ENCODE measurements at places on chromosomes 5 and 9.

DNA sequence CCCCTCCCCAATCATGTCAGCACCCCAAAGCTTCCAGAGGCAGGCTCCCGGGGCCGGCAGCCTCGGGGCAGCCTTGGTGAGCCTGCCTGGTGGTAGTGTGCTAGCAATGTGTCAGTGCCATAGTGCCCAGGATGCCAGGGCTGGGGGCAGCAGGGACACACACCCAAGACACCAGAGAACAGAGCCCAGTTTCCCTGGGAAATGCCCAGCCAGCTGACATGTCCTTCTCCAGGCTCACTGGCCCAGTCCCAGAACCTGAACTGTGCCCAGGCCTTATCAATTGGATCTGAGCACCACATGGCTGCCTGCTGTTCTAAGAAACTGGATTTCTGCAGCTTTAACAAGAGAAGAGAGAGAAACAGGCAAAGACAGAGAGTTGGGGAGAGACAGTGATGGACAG lies 74.9 kb upstream of the LRRTM2 start:
- DNase-seq: no peak

DNA sequence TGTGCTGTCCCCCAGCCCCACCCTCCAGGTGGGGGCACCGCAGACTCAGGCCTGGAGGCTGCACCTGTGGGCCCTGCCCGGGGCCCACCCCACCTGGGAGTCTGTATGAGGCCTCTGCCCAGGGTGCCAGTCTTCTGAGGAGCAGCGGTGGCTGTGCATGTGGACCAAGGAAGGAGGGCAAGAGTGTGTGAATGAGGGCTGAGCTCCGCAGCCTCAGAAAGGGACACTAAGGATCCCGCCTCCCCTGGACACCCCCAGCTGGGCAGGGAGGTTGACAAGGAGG lies 19.1 kb downstream of the FGD3 start:
- DNase-seq: no peak

DNA sequence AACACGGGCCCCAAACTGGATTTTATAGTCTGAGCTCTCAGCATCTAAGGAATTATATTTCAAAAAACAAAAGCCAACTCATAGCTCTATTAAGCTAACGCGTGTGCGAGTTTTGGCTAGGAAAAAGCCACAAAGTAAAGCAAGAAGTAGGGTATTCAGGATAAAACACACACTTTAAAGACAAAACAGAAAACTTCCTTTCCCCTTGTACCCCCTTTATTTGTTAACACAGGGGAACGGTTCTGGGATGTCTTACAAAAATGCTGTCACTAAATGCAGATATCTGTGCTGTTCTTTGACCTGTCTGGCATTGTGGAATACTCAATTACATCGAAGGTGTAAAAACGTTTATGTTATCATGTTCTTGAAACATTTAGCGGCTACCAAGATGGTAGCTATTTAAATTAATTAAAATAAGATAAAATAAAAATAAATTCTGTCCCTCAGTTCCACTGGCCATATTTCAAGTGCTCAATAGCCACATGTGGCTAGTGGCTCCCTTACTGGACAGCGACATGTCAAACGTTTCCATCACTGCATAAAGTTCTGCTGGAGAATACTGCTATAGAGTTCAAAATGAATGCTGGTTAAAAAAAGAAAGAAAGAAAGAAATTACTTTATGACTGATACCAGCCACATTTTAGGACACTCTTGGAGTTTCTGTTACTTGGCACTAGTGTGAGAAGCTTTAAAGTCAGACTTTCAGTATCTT lies 7.2 kb upstream of the MEF2C start:
- no peak for DNase-seq

GRCh38 chr9:123689701-123690428 lies 240.1 kb downstream of the DENND1A start:
- no peak for DNase-seq

DNA sequence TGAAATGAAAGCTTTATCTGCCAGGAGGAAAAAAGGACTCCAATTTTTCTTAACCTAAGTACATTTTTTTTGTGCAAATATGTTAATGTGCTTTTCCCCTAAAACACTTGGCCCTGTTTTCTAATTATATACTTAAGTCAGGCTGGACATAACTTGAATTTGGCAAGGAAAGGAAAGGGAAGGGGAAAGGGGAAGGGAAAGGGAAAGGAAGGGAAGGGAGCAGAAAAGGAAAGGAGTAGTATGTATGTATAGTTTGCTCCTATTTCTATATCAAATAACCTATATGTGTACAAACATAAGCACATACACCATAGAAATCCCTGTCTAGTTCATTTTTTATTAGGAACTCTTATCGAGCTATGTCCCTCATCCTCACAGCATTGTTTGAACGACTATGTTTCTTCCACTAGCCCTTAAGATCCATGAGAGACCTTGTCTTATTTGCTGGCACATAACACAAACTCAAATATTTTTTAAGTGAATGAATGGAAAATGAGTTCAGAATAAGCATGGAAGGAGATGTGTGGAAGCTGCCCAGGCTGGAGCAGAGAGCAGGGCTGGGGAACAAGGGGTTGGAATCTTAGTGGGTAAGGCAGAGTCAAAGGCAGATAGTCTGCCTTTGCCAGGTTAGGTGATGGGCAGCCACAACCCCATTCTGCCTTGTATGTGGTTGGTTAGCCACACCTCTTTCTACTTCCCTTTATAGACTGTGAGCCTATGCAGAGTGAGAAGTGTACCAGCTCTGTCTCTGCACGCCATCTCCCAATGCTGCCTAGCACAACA lies 70.0 kb downstream of the KLHL3 start:
- no peak for DNase-seq

DNA sequence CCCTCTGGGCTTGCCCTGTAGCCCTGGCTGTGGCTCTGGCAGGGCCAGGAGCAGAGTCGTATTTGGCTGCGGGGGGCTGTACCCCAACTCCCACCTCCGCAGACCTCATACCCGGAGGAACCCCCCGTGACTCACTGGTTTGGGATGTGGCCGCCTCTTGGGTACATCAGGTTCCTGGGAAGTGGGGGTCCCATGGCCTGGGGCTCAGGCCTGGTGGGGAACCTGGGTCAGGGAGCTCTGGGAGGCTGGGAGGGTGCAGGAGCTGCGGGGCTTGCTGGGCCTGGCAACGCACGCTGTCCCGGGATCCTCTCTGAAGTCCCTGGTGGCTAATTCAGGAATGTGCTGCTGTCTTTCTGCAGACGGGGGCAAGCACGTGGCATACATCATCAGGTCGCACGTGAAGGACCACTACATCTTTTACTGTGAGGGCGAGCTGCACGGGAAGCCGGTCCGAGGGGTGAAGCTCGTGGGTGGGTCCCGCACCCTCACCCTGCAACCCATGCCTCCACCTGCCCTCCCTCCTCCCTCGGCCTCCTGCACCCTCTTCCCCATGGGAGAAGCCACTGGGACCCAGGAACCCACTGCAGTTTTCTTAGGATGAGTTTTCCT lies 2.4 kb downstream of the LCN1 start:
- peak; percentile 21 for DNase-seq

DNA sequence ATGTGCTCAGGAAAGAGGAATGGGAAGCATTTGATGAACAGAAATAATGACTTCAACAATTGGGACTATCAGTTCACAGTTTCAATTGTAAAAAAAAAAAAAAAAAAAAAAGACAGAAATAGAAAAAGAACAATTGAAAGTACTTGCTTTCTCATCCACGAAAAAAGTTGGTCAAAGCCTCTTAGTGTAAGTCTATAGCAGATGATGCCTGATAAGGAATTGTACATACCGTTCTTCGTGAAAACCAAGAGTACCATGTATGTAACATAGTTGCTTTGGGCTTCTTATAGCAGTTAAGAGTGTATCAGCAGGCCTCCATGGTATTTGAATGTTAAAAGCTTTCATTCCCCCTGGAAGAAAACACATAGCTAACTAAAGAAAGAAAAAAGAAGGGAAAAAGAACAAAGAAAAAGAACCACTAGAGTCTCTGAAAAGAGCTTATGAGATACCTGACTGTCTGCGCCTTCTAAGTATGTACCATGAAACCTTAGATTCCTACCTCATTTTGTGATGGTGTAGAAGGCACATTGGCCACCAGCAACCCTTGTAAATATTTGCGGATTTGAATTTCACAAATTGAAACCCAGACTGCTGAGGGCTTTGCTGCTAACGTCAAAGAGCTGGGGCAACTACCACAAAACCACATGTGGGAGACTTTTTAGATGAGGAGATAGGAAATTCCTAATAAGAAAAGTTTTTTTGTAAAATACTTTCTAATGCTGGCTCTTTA lies 75.2 kb downstream of the TMC1 start:
- DNase-seq: no peak

GRCh38 chr5:10387690-10388089 lies 34.2 kb downstream of the MARCHF6 start:
- peak; percentile 59 for DNase-seq

- peak; percentile 61 for DNase-seq
Observed at GRCh38 chr5:115888027-115888426, 46.3 kb downstream of the AP3S1 start.

DNA sequence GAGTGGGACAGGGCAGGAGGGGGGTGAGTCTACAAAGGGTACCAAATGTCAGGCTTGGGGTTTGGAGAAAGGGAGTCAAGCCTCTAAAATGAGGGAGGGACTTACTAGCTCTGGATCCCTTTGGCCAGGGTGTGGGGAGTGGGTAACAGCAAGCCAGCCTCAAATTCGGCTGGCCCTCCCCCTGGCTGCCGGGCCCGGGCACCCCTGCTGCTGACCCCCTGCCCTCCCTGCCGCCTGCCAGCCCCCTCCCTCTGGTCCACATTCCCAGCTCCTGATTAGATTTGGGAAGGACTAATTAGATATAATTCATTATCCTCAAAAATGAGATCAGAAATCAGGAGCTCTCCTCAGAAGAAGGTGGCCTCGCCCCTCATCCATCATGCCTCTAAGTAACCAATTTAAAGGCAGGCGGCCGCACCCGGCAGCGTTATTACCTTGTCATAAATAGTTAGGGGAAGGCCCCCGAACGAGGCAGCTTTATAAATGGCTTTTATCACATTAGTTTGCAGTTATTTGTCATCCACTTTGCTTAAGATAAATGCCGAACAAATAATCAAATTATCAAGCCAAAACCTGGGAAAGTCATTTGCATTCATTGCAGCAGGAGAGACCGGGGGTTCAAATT lies 44.6 kb downstream of the LMX1B start:
- DNase-seq: no peak

DNA sequence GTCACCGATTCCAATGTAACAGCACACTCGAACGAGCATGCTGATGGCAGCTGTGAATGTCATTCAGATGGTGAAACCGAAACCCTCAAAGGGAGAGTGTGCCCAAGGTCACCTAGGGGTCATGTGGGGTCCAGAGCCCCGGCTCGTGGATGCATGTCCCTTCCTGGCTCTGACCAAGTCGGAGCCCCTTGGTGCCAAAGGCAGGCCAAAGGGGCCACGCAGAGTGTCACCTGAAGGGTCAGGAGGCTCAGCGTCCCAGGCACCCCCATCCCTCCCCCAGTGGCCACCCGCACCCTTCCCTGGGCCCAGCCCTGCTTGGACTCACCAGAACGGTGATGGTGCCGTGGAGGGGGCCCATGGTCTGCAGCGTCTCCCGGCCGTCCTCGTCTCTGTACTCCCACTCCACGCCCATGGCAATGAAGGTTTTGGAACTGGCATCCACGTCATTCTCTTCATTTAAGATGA lies 69.5 kb downstream of the ZNF354C start:
- no peak for DNase-seq

DNA sequence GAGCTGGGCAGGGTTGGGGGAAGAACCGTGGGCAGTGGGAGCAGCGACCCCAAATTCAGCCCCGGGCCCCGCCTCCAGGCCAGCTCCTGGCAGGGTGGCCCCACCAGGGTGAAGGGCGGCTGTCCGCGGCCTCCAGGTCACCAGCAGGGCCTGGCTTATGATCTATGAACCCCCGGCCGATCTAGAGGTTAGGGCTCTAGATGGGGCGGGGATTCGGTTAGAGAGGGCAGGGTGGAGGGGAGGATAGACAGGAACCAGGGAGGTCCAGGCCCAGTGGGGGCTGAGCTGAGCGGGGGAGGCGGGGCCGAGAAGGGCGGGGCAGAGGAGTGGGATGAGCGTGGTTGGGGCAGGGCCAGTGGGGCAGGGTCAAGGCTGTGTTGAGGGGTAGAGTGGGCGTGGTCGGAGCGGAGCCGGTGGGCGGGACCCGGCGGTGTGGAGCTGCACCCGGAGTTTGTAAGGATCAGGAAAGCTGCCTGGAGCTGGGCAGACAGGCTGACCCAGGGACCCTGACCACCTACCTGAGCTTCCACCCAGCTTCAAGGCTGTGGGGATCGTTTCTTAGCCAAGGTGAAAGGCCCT lies 29.3 kb upstream of the OBP2B start:
- DNase-seq: peak; percentile 54

DNA sequence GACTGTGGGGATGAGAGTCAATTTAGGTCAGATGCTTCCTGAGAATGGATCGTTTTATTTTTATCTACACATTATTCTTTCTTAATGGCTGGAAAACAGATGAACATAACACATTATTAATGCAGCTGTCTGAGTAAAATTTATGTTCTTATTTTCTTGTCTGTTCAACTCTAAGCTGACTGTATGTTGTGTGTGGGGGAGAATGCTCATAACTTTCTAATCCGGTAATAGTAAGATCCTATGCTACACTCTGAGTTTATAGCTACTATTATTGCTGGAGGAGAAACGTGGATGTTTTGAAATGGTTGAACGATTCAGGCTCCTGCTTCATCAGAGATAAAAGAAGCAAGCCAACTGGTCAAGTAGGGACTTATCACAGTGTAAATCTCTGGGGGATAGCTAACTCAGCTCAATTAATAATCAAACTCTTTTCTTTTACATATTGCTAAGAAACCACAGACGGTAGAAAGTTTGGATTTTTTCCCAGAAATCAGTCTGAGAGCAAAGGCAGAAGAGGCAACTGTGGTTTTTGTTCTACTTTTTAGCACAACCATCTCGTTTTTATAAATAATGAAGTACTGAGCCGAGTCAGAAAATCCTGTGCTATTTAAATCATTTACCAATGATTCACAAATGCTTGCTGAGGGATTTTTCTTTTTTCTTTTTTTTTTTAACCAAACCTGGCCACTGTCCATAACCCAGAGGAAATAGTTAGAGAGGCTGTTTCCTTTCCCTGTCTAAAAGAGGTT lies 265.0 kb upstream of the FAM174A start:
- no peak for DNase-seq

GRCh38 chr9:134057751-134058701 lies 9.8 kb downstream of the BRD3 start:
- no peak for DNase-seq

GRCh38 chr5:15690611-15691010 lies 190.6 kb downstream of the FBXL7 start:
- DNase-seq: peak; percentile 59

DNA sequence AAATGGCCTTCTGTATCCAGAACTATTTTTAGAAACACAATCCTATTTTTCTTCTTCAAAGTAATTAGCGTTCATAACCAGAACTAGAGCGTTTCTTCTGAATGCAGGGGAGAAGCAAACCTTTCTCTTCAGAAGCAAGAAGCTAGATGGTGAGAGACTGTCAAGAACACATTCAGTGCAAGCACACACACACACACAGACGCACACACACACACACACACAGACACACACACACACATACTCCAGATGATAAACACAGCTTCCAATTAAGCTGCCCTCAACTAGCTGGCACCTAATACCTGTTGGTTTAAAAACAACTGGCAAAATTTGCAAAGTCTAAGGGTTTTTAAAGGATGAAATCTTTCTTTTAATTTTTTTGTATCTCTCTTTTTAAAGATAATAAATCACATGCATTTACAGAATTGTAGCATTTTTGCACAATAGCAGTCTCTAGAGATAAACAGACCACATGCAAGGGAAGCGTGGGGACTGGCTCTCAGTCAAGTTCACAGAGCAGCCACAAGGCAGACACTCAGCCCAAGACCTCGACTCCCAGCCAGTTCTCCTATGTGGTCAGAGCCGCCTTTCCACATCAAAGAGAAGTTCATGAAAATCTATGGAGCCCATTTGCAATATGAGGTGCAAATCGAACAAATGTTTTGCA lies 138.5 kb downstream of the TTLL11 start:
- no peak for DNase-seq

- DNase-seq: peak; percentile 50
Observed at GRCh38 chr5:148011398-148012137, 52.2 kb upstream of the SPINK5 start.
